ENCODE measurements at places on chromosomes 16 and 17.

GRCh38 chr16:58652741-58653140, 23.1 kb upstream of the CNOT1 start:
- no peak for DNase-seq

GRCh38 chr16:75099738-75100602, 16.6 kb downstream of the LDHD start:
- DNase-seq: no peak

DNA sequence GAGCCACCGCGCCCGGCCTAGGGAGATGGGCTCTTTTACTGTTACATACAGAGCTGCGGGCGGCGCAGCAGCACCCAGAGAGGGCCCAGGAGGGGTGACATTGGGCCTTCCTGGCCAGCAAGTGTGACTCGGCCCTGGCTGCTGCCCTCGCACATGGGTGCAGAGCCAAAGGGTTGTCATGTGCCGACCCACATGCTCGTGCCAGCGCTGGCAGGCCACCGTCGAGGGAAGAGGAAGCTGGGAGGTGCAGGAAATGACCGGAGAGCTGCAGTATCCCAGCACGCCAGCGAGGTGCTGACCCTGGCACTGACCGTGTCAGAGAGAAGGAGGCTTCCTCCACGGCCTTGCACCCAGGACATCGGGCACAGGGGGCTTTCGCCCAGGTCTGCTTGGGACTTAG, 8.0 kb downstream of the ENDOV start:
- no peak for DNase-seq

- no peak for DNase-seq
These were observed 22.3 kb downstream of the MARF1 start for GRCh38 chr16:15620611-15621195.

GRCh38 chr16:13110124-13110796, 208.9 kb downstream of the SHISA9 start:
- DNase-seq: no peak

- no peak for DNase-seq
These were observed 16.4 kb downstream of the CDR2 start for GRCh38 chr16:22358000-22358399.

GRCh38 chr16:55655381-55655896, 349 bp upstream of the SLC6A2 start:
- DNase-seq: no peak

GRCh38 chr16:66918803-66919568, at the start of gene CDH16:
CDH16 (minus strand) TSS chr16:66918885; CDS start chr16:66918065, 820 bp downstream.
- DNase-seq: no peak

DNA sequence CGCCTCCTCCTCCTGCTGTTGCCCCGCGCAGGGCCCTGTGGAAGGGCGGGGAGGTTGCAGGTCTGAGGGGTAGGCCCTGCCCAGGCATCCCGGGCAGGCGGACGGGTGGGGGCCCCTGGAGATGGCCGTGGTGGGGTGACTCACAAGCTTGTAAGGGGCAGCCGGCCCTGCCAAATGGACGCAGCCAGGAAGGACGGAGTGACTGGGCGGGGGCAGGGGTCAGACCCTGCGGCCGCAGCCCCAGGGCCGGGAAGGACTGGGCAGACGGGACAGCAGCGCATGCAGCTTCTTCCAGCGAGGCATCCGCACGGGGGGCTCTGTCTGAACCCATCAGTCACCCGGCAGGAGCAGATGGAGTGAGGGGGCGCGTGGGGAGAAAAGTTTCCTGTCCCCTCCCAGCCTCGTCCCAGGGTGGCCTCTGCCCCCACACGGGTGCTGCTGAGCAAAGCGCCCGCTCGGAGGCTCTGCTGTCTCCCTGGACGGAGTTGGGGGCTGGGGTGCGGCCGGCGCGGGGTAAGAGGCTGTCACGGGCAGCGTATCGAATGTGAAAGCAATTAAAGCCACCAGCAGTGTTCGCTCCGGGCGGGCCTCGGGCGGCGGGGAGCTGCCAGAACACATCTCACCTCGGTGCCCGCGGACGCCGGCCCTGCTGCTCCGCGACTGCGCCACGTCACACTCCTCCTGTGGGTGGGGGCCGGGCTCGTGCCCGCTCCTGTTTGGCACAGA, 5.4 kb upstream of the PRR35 start:
- no peak for DNase-seq

DNA sequence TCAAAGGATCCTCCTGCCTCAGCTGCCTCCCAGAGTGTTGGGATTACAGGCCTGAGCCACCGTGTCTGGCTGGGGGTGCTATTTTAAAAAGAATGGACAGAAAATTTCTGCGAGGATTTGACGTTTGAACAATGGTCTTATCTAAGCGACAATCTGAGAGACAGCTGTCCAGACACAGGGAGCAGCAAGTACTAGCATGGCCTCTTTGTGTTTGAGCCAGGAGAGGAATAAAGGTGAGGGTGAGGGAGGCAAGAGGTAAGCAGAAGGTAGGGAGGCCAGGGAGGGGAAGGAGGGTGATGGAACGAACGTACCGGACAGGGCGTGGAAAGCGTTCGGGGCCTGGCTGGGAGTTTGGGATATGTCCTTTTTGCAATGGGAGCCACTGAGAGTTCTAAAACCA, 59.2 kb downstream of the PITPNC1 start:
- no peak for DNase-seq

DNA sequence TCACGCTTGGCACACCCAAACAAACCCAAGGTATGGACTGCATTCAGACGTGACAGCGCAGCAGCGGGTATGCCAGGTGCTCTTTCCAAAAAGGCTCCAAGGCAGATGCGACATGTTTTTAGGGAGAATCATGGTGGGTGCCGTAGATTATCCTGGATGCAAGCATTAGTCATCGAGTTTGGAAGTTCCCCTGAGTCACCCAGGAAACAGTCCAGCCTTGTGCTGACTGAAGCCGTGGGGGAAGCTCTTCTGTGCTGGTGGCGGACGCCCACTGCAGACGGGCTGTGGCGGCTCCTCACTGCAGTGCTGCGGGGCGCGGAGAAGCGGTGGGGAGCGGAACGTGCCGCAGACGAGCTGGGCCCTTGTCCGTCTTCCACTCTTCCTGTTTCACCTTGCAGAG, 13.9 kb downstream of the JPT2 start:
- DNase-seq: no peak

GRCh38 chr17:82930043-82930923, 90.5 kb upstream of the ZNF750 start:
- DNase-seq: no peak

DNA sequence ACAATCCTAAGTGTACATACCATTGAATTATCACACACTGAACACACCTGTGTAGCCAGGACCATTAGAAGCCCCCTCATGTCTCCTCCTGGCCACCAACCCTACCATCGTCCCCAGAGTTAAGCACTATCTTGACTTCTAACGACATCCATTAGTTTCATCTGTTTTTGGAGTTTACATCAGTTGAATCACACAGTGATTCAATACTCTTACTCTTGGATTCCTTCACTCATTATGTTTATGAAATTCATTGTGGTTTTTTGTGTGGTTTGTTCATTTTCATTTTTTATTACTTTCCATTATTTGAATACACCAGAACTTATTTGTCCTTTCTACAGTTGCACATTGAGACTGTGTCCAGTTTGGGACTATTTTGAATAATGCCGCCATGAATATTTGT, 13.6 kb downstream of the DRC7 start:
- no peak for DNase-seq

DNA sequence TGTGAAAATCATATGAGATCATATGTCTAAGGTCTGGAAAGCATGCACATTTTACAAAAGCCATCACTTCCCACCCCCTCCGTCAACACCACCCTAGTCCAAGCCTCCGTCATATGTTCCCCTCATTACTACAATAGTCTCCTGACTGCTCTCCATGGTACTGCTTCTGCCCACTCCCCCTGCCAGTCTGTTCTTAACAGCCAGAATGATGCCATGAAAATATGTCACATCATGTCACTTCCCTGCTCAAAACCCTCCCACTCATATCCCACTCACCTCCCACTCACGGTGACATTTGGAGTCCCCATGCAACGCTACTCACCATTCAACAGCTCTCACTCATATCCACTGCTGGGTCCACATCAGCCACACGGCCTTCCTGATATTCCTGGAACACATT, 432.3 kb downstream of the XYLT1 start:
- DNase-seq: no peak

GRCh38 chr16:10552998-10553491, 27.4 kb downstream of the EMP2 start:
- no peak for DNase-seq

DNA sequence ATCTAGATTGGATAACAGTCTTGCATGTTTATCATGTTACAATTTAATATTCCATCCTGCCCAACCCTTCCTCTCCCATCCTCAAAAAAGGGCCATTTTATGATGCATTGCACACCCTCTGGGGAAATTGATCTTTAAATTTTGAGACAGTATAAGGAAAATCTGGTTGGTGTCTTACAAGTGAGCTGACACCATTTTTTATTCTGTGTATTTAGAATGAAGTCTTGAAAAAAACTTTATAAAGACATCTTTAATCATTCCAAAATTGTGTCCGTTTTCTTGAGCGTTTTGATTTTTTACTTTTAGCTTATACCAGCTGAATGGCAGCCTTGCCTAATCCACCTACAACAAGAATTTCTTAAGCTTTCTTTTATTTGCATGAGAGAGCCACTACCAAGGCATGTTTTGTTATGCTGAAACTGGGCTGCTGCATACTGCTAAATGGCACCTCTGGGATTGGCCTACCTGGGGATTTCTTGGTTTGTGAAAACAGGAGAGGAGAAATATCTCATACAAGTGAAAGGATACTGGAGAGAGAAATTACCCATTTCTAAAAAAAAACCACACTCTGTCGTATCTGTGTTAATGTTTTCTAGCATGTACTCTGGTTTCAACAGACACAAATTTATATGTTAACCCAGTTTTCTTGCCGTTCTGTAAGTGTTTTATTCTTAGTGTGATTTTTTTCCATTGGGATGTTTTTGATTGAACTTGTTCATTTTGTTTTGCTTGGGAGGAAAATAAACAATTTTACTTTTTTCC, 52.2 kb downstream of the TUBD1 start:
- DNase-seq: no peak

DNA sequence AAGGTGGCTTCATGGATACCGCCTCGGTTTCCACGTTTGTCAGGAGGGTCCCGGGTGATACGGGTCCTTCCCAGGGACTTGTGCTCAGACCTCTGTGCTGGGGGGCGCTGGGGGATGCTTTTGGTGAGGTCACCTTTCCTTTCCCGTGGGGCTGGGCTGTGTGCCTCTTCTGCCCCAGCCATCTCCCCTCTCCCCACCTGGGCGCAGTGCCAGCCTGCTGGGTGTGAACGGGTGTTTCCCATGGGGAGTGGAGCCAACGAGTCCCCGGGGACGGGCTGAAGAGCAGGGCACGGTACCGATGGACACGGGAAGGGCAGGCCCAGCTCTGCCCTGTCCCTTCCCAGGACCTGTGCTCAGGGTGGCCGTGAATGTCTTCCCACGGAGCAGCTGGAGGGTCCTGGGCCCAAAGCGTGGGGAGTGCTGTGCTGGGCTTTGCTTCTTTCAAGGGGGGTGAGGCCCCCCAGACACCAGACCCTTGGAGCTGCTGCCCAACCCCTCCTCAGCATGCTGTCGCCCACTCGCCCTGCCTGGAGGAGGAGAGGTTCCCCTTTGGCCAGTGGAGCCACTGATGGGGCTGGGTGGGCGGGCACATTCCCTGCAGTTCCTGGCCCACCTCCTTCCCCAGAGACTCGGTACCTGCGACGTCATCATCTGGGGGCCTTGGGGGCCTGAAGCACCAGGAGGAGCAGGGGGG, 15.5 kb downstream of the TELO2 start:
- DNase-seq: no peak

- no peak for DNase-seq
These were observed 14.6 kb downstream of the SCIMP start for GRCh38 chr17:5220074-5220473.

DNA sequence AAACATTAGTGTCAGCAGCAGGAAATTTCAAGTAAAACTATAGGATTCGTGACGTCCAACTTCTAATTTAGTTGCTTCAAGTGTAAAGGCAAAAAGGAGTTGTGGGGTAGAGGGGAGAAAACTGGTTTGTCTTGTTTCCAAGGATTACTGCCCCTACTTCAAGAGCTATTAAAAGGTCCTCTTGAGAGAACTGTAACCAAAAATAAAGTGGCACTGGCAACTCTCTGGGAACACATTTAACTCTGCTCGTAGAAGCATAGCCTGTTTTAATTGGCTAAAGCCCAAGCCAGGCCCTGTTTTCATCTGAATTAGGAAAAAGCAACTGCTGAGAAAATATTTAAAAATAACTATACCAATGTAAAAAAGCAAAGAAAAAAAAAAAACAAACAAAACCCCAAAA, 51.8 kb upstream of the AKAP1 start:
- no peak for DNase-seq

DNA sequence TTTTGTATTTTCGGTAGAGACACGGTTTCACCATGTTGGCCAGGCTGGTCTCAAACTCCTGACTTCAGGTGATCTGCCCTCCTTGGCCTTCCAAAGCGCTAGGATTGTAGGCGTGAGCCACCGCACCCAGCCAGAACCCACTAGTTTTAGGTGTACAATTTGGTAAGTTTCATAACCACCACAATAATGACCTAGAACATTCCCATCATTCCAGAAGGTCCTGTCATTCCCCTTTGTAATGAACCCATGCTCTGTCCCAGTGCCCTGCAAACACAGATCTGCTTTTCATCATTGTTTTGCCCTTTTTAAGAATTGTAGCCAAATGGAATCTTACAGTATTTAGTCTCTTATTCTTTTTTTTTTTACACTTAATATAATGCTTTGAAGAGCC, 35.6 kb upstream of the IRF8 start:
- DNase-seq: no peak

DNA sequence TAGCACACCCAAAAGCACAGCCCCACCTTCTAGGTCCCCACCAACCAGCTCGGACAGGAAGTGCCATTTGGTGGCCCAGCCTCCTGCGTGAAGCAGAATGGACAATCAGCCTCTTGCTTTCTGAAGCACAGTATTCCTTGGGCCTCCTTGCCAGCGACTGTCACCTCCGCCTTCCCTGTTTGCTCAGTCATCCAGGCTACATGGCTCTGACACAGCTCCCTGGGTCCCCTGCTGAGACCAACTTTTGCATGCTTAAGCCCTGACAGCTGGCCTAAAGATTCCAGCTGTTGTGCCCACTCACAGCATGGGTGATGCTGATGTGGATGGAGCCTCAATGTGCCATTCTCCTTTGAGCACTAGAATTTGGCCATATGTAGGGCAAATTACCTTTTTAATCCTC, 4.5 kb upstream of the CACNG5 start:
- no peak for DNase-seq

DNA sequence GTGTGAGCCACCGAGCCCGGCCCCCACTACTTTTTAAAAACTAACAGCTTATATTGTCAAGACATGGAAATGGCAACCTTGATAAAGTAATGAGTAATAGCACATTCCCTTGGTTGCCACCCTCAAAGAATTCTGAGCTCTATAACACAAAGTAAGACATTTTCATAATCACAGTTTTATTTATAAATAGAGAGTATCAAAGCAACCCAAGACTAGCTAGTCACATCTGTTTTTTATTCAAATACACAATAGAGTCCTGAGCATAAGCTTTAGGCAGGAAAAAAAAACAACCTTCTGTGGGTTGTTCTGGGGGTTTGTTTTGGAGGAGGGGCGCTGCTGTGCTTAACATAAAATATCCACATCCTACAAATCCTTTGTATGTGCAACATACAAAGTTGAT, 68.7 kb downstream of the CEP95 start:
- DNase-seq: no peak

- no peak for DNase-seq
These were observed at the start of gene NHERF2 for GRCh38 chr16:2026461-2027023. NHERF2 (plus strand) TSS chr16:2026902; CDS start chr16:2027006, 104 bp downstream.

All from NCI-H2081 treated with DMSO at 0.1 percent for 48 hours (cell line).